ENCODE measurements at places on chromosomes 11 and 22.

GRCh38 chr22:32378707-32379272, 21.1 kb downstream of the RFPL3 start:
- no peak for DNase-seq

GRCh38 chr11:115385226-115385625, 119.0 kb downstream of the CADM1 start:
- DNase-seq, result no peak

GRCh38 chr11:76654298-76654851, 16.2 kb downstream of the LRRC32 start:
- DNase-seq, result no peak

DNA sequence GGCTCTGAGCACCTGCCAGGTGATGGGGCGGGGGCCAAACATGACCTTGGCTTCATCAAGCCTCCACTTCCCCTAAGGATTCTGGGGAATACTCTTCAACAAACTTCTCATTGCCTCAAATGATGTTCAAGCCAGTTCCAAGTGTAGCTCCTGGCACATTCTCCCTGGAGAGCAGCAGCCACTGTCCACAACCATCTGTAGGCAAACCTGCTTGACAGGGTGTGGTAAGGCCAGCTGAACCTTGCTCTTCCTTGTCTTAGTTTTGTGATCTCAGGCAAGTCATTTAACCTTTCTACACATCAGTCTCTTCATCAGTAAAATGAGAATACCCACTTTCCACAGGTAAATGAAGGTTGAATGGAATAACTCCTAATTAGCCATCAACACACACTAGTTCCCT, 323.3 kb downstream of the TENM4 start:
- DNase-seq, result no peak

DNA sequence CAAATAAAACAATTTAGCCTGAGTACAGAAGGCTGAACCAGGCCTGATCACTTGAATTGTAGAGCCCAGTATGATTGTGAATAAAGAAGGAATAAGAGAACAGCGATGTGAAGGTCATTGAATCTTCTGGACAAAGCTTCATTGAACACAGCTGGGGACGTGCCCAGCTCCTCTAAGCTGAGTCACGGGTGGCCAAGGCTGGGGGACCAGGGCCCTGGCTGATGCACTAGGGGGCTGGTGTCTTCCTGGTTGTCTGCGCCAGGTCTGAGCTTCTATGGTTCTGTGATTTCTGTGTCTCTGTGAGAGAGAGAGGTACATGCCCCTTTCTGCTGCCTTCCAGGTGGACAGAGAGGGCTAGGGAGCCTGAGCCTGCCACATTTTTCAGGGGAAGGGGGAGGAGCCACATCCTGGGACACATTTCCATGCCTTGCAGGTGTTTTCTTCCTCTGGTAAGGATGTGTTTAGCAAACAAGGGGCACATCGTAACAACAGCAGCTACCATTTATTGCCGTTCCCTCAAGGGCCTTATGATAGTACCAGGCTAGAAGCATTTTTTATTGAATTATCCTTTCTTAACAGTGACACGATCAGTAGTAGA, 135.7 kb downstream of the C11orf91 start:
- no peak for DNase-seq

GRCh38 chr11:17960091-17960490, 52.8 kb downstream of the SERGEF start:
- DNase-seq, result no peak

- DNase-seq, result peak; percentile 71
Observed at GRCh38 chr11:44911029-44911814, 39.5 kb downstream of the TP53I11 start.

GRCh38 chr11:120977266-120978137, 46.4 kb upstream of the TBCEL start:
- DNase-seq, result no peak

GRCh38 chr11:70517988-70518907, 119.9 kb downstream of the CTTN start:
- DNase-seq, result no peak
